ENCODE measurements at places on chromosomes 4 and X.
A peak's percentile ranks its signal among the peaks of the same experiment; 100 is the strongest.

- no peak for DNase-seq
These were observed 21.5 kb downstream of the FRMPD3 start for GRCh38 chrX:107470971-107471370.

GRCh38 chrX:68043713-68044438, 389.4 kb downstream of the OPHN1 start:
- no peak for DNase-seq

- no peak for DNase-seq
These were observed 343.7 kb upstream of the KLF3 start for GRCh38 chr4:38320343-38320695.

DNA sequence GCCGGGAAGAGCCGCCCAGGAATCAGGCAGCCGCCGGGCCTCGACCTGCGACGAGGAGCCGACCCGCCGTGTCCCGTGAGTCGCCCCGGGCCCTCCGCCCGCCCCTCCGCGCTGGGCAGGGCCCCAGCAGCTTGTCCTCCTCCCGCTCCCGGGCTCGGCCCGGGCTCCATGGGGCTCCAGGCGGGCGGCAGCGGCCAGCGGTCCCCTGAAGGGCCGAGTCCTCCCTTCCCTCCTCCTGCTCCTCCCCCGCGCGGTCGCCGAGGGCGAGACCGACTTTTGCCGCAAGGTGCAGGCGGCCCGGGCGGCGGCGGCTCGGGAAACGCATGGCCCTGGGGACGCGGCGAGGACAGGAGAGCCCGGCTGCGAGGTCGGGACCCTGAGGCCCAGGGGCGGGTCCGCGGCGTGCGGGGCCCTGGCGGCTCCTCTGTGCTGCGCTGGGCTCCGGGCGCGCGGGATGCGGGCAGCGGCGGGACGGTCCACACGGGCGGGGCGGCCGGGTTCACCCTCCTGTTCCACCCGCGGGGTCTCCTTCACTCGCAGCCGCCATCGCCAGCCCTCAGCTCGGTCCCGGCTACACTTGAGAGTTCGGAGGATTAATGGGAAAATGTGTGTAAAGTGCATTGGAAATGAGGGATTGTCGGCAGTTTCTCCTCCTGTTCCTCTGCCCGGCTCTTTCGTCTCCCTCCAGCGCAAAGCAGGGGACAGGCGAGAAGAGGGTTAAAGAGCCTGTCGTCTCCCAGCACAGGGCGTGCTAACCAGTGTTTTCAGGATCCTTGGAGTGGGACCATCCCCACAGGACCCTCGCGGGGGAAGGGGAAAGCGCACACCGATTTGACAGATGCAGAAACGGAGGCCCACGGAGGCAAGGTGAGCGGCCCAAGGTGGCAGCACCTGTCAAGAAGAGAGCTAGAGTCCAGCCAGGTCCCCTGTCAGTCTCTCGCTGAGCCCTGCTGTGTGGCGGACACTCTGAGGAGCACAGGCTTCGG, 16.6 kb upstream of the ZNF718 start:
- DNase-seq = no peak

DNA sequence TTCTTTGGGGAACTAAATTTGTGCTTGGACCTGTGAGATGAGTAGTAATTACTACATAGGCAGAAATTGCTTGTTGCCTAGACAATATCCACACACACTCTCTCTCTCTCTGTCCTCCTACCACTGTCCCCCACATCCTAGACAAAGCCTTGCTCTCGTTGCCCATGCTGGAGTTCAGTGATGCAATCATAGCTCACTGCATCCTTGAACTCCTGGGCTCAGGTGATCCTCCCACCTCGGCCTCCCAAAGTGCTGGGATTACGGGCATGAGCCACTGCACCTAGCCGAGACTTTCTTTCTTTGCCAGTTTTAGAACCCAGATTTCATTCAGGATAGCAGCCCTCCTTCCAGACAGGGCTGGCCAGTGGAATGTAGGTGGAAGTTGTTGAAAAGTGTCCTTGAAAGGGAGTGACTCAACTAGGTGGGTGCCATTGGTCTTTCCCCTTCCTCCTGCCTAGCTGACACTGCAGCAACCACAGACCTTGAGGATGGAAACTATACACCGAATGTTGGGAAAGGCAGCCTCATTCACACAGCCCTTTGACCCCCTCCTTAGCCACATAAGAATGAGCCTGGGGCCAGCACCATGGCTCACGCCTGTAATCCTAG, 16.8 kb upstream of the LAP3 start:
- DNase-seq = no peak

GRCh38 chrX:78747971-78748370, 451 bp downstream of the LPAR4 start:
- peak; percentile 1 for DNase-seq

All from cardiac fibroblast (primary cell).